ENCODE measurements at places on chromosomes 12 and 14.

DNA sequence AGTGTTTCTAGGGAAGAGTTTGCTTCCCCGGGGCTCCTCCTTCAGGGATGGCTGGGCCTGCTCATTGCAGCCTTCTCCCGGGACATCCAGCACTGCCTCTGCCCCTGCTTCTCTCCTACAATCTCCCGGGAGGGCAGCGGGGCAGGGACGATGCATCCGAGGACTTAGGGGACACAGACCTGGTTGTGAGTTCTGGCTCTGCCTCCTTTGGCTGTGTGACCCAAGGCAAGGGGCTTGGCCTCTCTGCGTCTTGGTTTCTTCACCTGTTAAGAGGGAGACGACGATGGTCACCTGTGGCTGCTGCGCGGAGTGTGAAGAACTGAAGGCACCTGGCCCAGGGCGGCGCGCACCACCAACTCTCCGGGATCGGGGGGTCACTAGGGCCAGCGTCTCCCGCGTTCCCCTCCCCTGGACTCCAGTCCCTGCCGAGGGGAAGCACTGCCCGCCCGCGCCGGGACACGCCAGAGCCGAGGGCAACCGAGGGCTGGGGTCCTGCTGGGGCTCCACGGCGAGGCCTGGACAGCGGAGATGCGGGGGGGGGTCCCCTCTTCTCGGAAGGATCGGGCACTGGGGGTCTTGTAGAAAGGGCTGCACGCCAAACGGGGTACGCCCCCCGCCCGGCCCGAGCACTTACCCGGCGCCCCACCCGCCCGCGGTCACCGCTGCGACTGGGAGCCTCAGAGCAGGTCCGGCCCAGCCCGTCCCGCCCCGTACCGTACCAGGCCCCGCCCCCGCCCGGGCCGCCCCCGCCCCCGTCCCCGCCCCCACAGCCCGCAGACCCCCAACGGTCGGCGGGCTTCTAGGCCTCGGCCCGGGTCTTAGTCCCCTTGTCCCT, at the start of gene HVCN1:
HVCN1 (minus strand) TSS at position 670 of the 835 bp plus-strand sequence. CDS start 5,870 bp downstream, outside the sequence.
- no peak for DNase-seq

- no peak for DNase-seq
Observed at GRCh38 chr12:28367993-28368392, 177.7 kb downstream of the CCDC91 start.

DNA sequence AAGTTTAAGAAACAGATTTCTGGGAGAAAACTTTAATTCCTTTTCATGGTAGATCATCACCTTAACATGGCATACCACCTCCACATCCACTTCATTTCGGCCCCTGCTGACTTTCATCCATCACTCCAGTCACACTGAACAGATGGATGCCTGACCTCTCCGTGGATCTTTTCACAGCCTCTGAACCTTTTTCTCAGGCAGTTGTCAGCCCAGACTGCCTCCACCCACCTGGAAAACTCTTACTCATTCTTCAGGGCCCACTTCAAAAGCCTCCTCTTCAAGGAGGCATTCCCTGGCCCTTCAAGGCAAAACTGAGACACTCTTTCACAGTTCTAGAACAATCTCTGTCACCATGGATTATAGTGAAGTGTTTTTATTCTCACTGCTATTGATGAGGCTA, 52.9 kb downstream of the GXYLT1 start:
- no peak for DNase-seq

DNA sequence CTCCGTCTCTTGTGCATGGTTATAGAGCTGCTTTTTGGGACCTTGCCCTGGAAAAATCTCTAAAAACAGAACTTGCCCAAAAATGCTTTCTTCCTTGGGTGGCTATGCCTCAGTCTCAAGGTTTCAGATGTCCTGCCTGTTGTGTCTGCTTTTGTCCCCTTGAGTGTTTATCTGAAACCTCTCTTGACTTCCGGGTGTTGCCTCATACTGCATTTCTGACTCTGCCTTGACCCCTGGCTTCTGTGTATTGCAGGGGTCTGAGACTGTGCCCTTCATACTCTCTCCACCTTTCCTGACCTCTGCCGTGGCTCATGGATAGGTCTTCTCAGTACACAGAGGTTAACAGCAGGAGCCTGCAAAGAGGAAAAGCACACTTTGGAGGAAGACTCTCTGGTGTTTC, 124.8 kb upstream of the NTF3 start:
- DNase-seq: no peak

DNA sequence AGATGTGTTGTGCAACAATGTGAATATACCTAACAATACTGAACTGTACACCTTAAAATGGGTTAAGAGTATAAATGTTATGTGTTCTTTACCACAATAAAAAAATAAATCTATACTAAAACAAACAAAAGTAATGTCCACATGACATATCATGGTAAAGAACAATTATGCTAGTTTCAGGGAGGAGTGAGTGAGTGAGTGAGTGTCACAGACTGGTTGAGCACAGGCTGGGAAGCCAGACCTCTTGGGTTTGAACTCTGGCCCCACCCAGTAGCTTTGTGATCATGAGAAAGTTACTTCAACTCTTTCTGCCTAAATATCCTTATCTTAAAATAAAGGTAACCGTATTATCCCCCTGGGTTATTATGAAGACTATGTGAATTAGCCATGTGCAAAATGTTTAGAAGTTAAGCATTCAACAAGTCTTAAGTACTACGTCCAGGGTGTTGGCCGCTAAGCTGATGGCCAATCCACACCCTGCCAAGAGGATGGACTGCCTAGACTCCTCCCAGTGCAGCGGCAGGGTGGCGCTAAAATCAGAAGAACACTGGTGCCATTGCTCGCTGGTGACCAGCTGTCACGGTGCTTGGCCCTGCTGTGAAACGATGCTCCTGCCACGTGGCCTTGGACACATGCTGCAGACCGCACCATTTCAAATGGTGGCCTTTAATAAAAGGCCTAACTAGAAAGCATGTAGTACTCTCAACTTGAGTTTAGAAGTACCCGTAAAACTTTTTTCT, 7.3 kb downstream of the SLC2A13 start:
- DNase-seq: no peak

- DNase-seq: no peak
Observed at GRCh38 chr12:50192236-50192635, 25.1 kb upstream of the CERS5 start.

GRCh38 chr14:65255029-65255545, 152.8 kb upstream of the MAX start:
- DNase-seq: no peak

GRCh38 chr14:71119075-71119474, 211.8 kb downstream of the PCNX1 start:
- no peak for DNase-seq

GRCh38 chr12:94589591-94590001, 60.8 kb downstream of the TMCC3 start:
- no peak for DNase-seq

DNA sequence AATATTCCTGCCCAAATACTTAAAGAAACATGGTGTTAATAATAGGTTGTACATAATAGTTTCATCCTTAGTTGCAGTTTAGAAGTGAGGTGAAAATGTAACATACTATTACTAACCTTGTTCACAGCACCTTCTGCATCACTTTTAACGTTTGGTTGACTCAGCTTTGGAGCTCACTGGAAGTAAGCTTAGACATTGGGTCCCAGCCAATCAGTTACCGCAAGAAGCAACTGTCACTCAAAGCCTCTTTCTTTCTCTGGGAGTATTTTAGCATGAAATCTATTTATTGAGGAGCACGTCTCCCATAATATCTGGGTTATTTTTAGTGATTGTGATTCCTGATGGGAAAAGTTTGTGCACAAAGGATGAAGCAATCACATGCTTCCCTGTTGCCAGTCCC, 472.6 kb downstream of the SNAPC1 start:
- no peak for DNase-seq

DNA sequence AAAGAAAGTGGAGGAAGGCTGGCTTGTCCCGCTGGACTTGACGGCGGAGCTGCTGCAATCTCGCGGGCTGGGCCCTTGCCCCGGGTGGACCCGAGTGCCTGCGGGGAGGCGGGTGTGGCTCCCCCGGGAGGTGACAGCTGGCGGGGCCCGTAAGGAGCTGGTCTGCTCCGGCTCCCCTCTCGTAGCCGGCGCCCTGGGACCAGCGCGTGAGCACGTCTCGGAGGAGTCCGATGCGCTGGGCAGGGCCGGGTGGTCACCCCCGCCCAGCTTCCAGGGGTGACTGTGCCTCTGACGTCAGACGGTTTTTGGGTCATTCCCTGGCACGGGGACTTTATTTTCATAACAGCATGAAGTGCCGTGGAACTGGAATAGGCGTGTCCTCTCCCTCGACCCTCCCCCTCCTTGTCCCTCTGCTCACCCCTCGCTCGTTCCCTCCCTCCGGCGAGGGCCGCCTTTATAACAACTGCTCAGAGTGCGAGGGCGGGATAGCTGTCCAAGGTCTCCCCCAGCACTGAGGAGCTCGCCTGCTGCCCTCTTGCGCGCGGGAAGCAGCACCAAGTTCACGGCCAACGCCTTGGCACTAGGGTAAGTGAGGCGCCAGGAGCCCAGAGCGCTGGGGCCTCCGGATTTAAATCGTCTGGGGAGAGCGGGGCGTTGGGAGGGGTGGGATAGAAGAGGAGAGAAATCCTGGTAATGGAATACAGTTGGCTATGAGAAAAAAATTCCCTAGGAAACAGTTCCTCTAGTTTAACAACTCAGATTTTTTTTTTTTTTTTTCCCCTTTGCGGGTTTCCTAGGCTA, at the start of gene GPRC5A:
GPRC5A (plus strand) TSS at position 483 of the 801 bp plus-strand sequence. CDS start 16,688 bp downstream, outside the sequence.
- DNase-seq: no peak

GRCh38 chr12:121441555-121441954, 41.6 kb downstream of the RNF34 start:
- DNase-seq: no peak

- no peak for DNase-seq
Observed at GRCh38 chr14:34502545-34503225, 36.8 kb downstream of the EAPP start.

DNA sequence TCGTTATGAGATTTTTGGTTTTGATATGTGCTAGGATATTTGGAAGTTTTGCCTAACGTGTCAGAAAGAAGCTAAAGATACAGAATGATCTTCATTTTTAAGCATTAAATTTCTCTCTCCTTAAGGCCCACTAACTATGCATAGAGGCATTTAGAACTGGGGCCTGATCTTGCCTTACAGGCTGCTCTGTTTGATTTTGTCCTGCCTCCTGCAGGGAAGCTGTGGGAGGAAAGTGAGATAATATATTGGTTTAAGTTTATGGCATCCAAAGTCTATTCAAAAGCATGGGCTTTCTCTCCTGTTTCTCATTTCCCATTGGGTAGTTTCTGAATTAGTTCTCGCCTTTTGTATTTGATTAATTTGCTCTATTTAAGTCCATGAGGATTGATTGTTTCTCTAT, 250.3 kb upstream of the FBXO33 start:
- no peak for DNase-seq

DNA sequence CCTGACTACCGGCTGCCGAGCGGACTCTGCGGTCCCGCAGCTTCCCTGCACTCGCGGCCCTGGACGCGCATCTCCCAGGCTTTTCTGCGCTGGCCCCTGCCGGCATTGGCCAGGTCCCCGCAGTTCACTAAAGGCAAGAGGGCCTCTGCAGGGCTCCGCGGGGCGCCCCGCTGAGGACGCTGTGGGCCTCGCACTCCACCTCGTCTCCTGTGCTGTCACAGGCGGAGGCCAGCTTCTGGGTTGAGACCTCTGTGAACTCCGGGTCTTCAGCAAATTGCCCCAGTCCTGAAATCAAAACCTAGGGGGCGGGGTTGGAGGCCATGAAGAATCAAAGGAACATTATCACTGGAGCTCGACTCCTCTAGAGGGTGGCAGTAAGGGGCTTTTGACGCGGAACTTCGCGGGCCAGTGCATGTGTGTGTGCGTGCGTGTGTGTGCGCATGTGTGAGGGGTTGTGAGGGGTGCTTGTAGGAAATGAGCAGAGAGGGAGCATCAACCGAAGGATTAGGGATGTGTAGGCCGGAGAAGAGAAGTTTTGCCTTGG, 68.5 kb upstream of the CAPRIN2 start:
- no peak for DNase-seq

- no peak for DNase-seq
Observed at GRCh38 chr12:51359851-51360250, 13.4 kb upstream of the CELA1 start.

- DNase-seq: no peak
Observed at GRCh38 chr12:113052326-113052725, 4.2 kb upstream of the DTX1 start.

- DNase-seq: no peak
Observed at GRCh38 chr12:94621662-94622359, 28.5 kb downstream of the TMCC3 start.

GRCh38 chr14:77909911-77910310, 110.0 kb downstream of the ADCK1 start:
- DNase-seq: no peak

DNA sequence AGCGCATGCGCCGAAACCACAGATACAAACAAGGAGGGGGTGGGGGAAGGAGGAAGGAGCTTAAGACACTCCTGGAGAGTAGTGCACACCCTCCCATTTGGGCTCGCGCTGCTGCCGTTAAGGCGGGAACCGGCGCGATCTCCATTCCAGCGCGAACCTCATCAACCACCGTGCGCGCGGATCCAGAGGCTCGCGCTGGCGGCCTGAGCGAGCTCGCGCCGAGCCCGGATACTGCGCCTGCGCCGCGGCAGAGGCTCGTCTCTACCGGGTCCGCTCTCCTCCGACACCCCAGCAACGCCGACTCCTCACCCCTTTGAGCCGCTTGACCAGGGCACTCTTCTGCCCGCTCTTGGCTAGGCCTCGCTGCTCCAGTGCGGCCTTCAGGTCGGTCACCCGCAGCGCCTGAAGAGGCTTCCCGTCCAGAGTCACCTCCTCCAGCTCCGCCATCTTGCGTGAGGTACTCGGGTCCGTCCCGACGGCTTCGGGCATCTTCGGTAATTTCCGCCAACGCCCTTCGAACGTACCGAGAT, at the start of gene ACIN1:
ACIN1 (minus strand) TSS at position 471 of the 530 bp plus-strand sequence; CDS start at position 447, 24 bp downstream.
- DNase-seq: peak; percentile 46

- DNase-seq: no peak
Observed at GRCh38 chr14:51018521-51018920, 74.2 kb upstream of the PYGL start.

- no peak for DNase-seq
Observed at GRCh38 chr12:68224613-68225285, 861 bp downstream of the IL26 start.

- no peak for DNase-seq
Observed at GRCh38 chr12:120500581-120500980, 4.7 kb downstream of the DYNLL1 start.

Measured in stimulated activated CD4-positive, alpha-beta T cell treated with anti-CD3 and anti-CD28 coated beads, Interleukin-1b, Interleukin-23, amount 100 ng/mL, for 1 hour (primary cell).